ENCODE measurements at places on chromosomes 6 and 20. TPM values are rescaled to one million over a fixed set of nuclear protein-coding genes. Genes with fewer than 3 reads are reported as not detected.

Gene PACRG
- total RNA-seq, result 8.2 TPM

Gene SLC17A2
- not detected for total RNA-seq

Gene LST1
- total RNA-seq, result 6.9 TPM

GRCh38 chr6:118787724-118788423 is 106.1 kb upstream of the ASF1A start:
- no peak for DNase-seq

DNA sequence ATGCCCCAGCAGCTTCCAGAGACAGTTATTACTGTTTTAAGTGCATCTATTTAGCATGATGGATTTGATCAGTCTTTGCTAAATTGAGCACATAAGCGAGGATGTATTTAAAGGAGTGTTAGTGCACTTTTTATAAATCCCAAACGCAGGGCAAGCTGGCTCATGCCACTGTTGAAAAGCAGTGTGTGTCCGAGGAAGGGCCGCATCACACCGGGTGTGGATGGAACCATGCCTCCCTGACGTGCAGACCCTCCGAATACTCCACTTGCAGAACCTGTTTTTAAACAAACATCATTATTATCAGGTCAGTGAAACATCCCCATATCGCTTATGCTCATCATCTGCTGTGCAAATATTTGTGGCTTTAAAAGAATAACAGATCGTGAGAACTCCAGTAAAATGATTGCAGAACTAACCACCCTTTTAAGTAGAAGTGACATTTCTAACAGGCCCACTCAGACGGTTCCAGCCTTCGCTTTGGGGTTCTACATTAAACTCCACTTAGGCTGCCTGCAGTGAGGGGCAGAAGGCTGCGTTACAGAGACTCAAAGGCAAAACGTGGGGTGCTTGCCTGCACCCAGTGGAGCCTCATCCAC is 190.1 kb downstream of the CDH4 start:
- no peak for DNase-seq

GRCh38 chr6:89281779-89282246 is 33.3 kb downstream of the GABRR2 start:
- no peak for DNase-seq
